Kidney (tissue), 22 donors: ENCODE measurements at places on chromosomes 12 and 14. TPM values are rescaled to one million over a fixed set of nuclear protein-coding genes. Genes with fewer than 3 reads are reported as not detected.

DNA sequence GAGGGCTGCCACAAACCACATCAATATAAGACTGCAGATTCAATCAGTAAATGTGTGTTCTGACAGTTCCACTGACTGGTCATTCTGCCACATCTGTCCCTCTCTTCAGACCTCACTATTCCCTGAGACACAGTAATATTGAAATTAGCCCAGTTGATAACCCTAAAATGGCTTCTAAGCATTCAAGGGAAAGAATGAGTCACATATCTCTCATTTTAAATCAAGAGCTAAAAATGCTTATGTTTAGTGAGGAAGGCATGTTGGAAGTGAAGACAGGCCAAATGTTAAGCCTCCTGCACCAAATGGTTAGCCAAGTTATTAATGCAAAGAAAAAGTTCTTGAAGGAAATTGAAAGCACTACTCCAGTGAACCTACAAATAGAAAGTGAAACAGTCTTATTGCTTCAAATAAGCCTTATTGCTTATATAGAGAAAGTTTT is 24.5 kb upstream of the KIF21A start:
- no peak for DNase-seq

DNA sequence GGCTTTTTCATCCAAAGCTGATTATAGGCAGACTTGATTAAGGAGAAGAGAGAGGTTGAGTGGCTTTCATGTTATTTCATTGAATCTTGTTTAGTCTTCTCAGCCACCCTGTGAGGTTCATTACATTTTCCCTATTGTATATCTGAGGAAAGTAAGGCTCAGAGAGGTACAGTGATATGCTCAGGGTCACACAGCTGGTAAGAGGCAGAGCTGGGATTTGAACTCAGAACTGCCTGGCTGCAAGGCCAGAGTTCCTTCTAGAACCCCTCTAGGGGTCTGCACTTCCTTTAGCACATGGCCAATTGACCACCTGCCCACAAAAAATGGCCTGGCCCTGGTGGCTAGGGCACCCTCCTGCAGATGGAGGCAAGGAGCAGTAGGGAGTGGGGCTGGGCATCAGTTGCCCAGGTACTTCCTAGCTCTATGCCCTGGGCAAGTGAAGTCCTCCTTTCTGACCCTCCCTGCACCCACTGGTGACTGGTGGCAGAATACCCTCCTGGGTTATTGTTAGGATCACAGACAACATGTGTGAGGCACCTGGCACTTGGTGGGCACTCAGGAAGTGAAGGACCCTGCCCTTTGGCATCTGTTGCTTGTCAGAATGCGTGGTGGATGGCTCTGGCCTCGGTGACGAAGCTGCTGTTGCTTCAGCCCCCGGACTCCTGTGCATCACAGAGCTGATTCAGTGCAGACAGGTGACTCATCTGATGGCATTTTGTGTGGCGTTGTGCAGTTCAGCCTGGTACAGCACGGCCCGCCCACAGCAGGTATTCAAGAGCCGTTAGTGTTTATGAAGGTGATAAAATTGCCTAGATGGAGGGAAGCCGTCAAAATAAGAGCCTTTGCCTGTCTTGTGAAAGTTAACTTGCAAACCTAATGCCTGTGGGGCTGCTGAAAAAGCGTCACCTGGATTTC is 115.8 kb downstream of the SLC25A47 start:
- DNase-seq: no peak

- no peak for DNase-seq
Measured at GRCh38 chr14:32587461-32587860, 258.4 kb downstream of the AKAP6 start.

- DNase-seq: no peak
Measured at GRCh38 chr12:96014943-96015599, 18.9 kb upstream of the HAL start.

DNA sequence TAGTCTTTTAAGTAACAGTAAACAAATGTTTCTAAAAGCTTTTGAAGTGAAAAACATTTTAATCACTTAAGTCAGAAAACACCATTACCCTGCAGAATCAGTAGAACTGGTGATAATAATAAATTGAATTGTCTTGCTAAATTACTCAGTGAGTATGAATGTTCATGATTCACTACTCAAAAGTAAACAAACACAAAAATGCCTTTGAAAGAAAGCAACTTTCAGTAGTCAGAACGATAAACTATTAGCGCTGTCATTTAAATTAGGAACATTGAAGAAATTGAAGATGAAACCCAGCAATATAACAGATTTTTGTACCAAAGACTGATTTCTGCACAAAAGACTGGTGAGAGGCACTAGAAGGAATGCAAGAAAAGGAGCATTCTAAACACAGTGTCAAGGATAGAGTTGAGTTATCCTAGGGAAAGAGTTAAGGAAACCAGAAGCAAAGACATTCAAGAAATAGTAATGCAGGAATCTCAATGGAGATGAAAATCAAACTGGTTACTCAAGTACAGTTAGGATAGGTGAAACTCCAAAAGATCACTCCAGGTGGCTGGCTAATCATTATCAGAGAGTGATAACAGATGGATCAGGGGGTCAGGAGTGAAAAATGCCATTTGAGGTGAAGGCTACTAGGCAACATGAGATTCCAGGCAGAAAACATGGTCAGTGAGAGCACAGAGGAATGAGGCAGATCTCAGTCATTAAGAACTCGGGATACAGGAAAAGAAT is 77.4 kb upstream of the ALG10 start:
- DNase-seq: no peak

- no peak for DNase-seq
Measured at GRCh38 chr12:66453120-66453519, 150.8 kb downstream of the HELB start.

DNA sequence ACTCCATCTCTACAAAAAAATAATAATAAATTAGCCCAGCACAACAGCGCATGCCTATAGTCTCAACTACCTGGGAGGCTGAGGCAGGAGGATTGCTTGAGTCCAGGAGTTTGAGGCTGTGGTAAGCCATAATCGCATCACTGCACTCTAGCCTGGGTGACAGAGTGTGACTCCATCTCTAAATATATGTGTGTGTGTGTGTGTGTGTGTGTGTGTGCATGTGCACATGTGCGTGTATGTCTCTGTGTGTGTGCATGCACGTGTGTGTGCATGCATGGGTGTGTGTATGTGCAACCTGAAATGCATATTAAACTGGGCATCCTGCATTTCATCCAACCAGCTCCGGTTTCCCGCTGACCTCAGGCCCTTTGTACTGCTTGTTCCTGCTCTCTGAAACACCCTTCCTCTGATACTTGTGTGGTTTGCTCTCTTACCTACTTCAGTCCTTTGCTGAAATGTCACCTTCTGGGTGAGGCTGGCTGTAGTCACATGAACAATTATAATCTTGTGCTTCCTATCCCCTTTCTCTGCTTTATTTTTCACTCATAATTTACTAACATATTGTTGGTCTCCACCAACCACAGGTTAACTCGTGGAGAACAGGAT is 46.9 kb downstream of the PHLDA1 start:
- DNase-seq: no peak

- DNase-seq: no peak
Measured at GRCh38 chr12:51632623-51633022, 41.6 kb downstream of the SCN8A start.

- DNase-seq: no peak
Measured at GRCh38 chr12:102681309-102681708, 200.9 kb upstream of the IGF1 start.

GRCh38 chr14:92105073-92105892 is 1.1 kb downstream of the ATXN3 start:
- no peak for DNase-seq

GRCh38 chr12:47207340-47207717 is 127.6 kb upstream of the AMIGO2 start:
- DNase-seq: no peak

The TMEM63C gene
- total RNA-seq: 1.9 TPM

The TPH2 gene
- total RNA-seq: not detected

The MYF6 gene
- not detected for total RNA-seq
